ENCODE measurements at places on chromosomes 4 and X.

DNA sequence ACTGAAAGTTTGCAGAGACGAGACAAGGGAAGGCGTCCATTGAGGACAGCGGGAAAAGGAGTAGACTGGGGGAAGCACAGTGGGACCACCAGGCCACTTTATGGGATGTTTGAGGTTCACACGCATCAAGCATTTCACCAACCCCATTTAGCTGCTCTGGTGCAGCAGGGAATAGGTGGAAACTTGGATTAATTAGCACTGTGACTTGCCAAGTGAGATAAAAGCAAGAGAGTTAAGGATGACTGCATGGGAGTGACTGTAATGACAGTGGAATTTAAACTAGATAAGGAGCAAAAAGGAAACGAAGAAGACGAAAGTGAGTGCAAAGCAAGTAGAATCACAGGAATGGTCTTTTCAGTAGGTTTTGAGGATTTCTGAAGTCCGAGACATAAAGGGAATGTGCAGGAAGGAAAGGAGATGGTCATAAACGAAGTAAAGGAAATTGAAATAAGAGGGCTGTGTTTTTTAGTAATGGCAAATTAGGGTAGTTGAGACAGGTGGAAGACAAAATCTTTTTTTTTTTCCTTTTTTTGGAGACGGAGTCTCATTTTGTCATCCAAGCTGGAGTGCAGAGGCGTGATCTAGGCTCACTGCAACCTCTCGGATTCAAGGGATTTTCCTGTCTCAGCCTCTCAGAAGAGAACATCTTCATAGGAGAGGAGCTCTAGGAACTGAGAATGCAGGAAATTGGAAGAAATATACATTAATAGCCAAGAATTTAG is 119.0 kb upstream of the MAP9 start:
- no peak for DNase-seq

DNA sequence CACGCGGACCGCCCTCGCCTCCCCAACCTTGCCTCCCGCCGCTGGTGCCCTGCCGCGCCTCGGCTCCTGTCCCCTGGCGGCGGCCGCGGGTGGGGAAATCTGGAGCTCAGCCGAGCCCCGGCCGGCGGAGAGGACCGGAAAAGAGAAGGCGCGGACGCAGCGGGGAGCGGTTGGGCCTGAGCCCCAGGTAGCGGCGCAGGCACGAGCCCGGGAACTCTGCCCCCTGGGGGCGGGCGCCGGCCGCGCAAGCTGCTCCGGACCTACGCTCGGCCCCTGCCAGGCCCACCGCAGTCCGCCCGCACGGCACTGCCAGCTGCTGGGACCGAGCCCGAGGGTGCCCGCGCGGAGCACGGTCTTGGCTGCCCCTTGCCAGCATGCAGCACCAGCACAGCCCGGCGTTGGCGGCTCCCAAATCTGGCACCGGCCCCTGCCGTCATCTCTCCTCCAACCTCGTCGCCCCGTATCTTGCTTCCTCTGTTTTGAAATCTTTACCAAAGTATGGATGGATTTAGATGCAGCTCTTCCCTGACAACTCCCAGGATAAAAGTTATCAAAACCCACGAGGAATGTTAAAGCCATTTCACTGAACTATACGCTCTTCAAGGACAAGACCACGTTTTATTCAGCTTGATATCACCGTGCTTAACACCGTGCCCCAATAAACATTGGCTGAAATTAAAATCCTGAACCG is at the start of gene PRSS12:
TSS of gene PRSS12 (minus strand) at position 161 of the 691 bp plus-strand sequence. CDS start 283 bp downstream, outside the sequence.
- peak; percentile 68 for DNase-seq

DNA sequence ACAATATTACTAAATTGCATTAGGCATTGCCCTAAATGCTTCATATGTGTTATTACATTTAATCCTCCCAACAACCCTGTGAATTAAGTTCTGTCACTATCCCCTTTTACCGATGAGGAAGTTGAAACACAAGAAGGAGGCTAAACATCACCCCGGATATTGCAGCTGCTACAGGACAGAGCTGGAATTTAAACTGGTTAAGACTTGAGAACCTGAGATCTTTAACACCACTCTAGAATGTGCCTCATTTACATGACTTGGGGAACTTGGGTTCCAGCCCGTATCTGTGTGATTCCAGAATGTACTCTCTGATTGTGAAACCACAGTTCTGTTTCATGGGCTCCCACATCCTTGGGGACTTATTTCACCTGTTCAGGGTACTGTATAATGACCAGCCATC is 165.1 kb upstream of the PPARGC1A start:
- DNase-seq: no peak

GRCh38 chr4:63921561-63921960 is 487.7 kb downstream of the TECRL start:
- DNase-seq: no peak

DNA sequence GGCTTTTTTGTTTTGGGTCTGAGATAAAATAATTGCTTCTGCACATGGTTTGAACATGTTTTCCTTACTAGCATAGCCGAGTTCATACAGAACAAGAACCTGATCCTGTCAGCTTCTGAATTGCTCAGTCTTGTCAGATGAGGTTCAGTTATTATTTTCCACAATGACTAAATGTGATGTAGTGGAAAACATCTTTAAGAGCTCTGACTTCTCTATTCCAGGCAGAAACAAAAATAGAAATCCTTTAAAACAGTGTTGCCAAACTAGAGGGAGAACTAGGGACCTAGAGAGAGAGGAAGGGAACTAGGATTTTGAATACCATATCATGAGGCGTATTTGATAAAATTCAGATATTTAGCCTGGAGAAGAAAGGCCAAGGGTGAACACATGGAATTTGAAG is 2.0 kb downstream of the ATP6AP2 start:
- DNase-seq: no peak

GRCh38 chr4:108094923-108095482 is 73.7 kb downstream of the LEF1 start:
- DNase-seq: no peak

- DNase-seq: no peak
These were observed 483.1 kb downstream of the BCOR start for GRCh38 chrX:39614680-39614998.

GRCh38 chr4:26013629-26014028 is 99.6 kb downstream of the SMIM20 start:
- no peak for DNase-seq

GRCh38 chr4:153641532-153641931 is 42.5 kb upstream of the TLR2 start:
- DNase-seq: no peak

- DNase-seq: no peak
These were observed 498.0 kb upstream of the BOD1L1 start for GRCh38 chr4:14125375-14126129.

DNA sequence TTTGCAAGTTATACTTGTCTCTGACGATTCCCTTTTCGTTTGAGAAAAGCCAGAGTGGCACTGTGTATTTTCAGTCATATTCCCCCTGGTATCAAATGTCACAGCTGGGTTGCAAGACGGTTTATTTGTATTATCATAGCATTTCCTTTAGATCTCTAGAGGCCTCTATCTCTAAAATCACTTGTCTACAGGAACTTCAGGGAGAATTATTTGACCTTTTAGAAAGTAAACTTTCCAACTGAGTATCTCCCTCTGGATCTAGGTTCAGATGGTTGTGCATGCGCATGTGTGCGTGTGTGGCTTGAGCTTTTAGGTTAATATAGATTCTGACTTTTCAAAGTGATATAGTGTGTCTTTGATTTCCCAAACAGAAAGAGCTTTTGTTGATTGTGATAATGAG is 15.1 kb upstream of the TAB3 start:
- no peak for DNase-seq

- DNase-seq: peak; percentile 25
These were observed 1.9 kb upstream of the TBC1D14 start for GRCh38 chr4:6907658-6908191.

GRCh38 chr4:17142232-17142711 is 243.8 kb upstream of the LDB2 start:
- no peak for DNase-seq

DNA sequence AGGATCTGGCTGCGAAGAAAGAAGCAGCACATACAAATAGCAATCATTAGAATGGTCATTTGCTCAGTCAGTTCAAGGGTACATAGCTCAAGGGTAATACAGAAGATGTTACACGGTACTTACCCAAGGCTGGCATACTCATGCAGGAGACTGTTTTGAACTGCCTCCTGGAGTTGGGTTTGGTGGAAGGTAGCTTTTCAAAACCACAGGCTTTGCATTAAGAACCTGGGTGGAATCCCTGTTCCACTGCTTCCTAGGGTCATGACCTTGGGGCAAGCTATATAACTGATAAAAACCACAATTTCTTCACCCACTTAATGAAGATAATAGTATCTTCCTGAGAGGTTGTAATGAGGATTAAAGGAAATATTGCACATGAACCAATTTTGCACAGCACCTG is 36.5 kb downstream of the TBC1D9 start:
- no peak for DNase-seq

- no peak for DNase-seq
These were observed 20.2 kb upstream of the MRFAP1 start for GRCh38 chr4:6620296-6620695.

DNA sequence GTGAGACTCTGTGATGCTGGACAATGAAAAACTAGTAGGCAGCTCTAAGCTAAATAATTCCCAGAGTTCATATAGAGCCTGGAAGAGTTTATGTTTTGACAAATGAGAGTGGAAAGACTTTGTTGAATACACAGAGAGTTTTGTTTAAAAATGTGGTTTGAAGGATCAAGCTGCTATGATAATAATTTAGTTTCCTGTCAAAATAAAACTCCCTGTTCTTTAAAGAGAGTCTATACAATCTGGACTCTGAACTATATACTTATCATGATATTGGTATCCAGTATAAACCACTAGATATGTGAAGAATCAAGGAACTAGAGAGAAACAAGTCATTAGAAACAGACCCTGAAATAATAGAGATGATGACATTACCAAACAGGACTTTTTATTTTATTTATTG is 158.6 kb downstream of the C4orf33 start:
- no peak for DNase-seq

GRCh38 chr4:38173935-38174518 is 213.8 kb downstream of the PTTG2 start:
- DNase-seq: no peak

GRCh38 chrX:54560411-54560810 is 30.4 kb downstream of the GNL3L start:
- no peak for DNase-seq

DNA sequence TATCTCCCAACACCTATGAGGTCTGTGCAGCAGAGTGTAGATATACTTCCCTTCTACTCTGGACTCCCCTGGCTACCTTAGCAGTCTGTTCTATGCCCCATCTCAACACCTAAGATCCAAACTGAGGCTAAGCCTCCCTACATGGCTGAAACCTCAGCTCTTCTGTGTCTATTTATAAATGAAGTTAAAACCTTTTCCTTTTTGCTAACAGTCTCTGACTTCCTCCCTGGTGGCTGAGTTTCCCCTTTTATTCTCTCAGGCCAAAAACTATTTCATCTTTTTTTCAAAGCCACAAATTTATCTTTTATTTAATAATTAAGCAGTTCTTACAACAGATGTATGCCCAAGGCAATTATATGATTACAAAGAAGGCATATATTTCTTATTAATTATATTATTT is 111.8 kb upstream of the STIM2 start:
- no peak for DNase-seq

GRCh38 chr4:174252412-174252811 is 31.1 kb downstream of the FBXO8 start:
- no peak for DNase-seq

- DNase-seq: no peak
These were observed 78.6 kb downstream of the CAMK2D start for GRCh38 chr4:113682730-113683537.

DNA sequence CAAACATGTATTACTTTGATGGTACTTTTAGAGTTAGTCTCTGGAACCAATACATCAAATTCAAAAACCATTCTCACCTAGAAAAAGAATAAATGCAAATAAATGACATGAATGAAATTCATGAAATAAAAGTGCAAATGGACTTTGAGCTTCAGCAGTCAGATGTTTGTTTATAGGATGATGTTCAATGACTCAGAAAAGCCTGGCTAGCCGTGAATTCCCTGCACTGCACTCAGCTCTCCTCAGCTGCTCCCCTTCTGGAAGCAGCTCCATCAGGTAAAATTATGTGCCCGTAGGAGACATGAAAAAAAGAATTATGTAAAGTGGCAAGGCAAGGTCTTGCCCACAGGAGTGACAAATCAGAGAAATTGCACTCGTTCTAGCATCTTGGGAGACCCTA is 390.6 kb downstream of the GPM6A start:
- DNase-seq: peak; percentile 47

- no peak for DNase-seq
These were observed 33.3 kb upstream of the MAML3 start for GRCh38 chr4:140187316-140187695.

DNA sequence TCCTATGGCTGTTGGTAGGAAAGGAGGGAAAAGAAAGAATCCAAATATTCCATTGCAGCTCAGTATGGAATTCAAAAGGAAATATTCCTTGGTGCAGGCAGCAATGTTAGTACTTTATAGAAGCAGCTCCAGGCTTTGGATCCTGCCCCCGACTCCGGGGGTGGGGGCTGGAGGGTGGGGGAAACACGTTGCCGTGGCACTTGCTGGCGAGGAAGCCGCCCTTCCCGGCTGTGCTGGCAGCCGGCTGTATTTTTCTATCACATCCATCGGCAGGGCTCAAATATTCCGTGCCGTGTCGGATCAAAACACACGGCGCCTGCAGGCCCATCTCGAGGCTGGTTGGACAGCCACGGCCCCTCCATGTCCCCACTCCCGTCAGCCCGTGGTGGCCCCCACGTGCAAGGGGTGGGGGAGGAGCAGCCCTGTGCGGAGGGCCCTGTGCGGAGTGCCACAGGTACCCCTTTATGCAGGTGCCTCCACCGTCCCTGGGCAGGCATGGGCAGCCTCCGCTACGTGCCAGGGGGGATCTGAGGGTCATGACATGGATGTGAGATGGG is 5.8 kb downstream of the ADRA2C start:
- DNase-seq: no peak

- DNase-seq: no peak
These were observed 15.7 kb upstream of the TET2 start for GRCh38 chr4:105130945-105131344.

GRCh38 chrX:310621-311155 is 7.9 kb downstream of the GTPBP6 start:
- DNase-seq: no peak

DNA sequence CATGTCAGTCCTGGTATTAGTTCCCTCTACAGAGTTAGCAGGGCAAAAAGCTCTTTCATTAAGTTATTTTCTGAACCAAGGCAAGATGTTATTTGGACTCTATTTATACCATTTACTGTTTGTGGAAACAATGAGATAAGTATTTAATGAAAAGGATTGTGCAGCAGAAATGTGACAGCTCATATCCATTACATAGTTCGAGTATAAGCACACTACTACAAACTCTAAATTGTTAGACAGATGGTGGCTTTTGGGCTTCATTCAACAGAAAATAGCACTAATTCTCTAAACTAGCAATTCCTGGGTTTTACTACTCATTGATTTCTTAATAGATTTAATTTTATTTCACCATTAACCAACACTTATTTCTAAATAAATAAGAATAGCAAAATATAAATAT is 95.2 kb upstream of the ANK2 start:
- DNase-seq: no peak

All from ACHN (cell line).